ENCODE measurements at places on chromosomes 2 and 18.

- DNase-seq = no peak
Observed at GRCh38 chr18:59514203-59514602, 155.1 kb upstream of the LMAN1 start.

GRCh38 chr2:117930775-117931174 is 83.1 kb downstream of the CCDC93 start:
- DNase-seq = no peak

- no peak for DNase-seq
Observed at GRCh38 chr2:101153077-101153707, 2.0 kb upstream of the TBC1D8 start.

GRCh38 chr2:31268344-31268743 is 34.4 kb downstream of the EHD3 start:
- no peak for DNase-seq
